CD4-positive, alpha-beta T cell treated with Interleukin-4 for 4 hours (primary cell): ENCODE measurements at places on chromosomes 12 and 14.

DNA sequence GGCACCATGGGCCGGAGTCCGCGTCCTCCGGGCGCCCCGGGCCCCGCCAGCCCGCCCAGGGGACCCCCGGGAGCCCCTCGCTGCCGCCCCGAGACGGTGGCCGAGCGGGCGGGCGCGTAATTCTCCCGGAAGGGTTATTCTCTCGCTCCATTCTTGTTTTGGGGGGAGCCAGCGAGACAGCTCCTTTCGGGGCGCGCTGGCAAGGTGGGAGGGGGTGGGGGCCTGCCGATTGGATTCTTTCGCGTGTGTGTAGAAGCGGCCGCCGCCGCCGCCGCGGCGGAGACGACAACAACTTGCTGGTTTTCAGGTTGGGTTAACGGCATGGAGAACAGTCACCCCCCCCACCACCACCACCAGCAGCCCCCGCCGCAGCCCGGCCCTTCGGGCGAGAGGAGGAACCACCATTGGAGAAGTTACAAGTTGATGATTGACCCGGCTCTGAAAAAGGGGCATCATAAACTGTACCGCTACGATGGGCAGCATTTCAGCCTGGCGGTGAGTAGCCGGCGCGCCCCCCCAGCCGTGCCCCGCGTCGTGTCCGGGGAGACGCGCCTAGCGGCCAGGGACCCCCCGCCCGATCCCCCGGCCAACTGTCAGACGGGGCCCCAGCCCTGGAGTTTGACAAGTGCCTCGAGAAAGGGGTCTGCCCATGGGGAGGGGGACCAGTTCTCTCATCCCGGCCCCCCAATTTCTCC is 755 bp downstream of the SETD1B start:
- DNase-seq = peak; percentile 69

GRCh38 chr12:80143537-80143936 is 44.2 kb downstream of the OTOGL start:
- no peak for DNase-seq

GRCh38 chr14:39043352-39043943 is 59.6 kb downstream of the SEC23A start:
- no peak for DNase-seq

GRCh38 chr12:45477526-45477925 is 252.0 kb upstream of the ARID2 start:
- no peak for DNase-seq

DNA sequence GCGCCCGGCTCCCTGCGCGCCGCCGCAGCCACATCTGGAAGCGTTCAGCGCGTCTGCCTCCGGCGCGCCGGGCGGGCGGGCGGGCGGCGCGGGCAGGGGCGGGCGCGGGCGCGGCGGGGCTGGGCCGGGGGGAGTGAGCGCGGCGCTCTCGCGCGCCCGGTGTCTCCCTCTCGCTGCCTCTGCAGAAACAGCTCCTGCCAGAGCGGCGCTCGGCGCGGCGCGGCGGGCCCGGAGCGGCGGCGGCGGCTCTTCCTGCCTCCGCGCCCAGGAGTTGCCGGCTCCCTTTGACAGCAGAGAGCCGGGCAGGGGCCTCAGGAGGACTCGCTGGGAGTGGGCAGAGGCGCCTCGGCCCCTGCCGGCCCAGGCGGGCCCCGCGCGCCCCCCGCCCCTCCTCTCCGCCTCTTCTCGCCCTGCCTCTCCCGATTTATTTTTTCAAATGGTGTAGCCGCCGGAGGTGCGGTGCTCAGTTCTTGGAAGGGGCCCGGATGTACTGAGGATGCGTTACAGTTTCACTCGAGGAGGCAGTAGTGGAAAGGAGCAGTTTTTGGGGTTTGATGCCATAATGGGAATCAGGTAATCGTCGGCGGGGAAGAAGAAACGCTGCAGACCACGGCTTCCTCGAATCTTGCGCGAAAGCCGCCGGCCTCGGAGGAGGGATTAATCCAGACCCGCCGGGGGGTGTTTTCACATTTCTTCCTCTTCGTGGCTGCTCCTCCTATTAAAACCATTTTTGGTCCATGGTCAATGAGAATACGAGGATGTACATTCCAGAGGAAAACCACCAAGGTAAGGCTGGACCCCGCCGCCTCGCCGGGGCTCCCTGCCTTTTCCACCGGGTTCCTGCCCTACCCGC is at the start of gene CACNA1C:
TSS of gene CACNA1C (plus strand) at position 162 of the 853 bp plus-strand sequence. CDS start at position 738, 576 bp downstream.
- DNase-seq = peak; percentile 14

GRCh38 chr12:56808954-56809353 is 45.8 kb downstream of the HSD17B6 start:
- no peak for DNase-seq

DNA sequence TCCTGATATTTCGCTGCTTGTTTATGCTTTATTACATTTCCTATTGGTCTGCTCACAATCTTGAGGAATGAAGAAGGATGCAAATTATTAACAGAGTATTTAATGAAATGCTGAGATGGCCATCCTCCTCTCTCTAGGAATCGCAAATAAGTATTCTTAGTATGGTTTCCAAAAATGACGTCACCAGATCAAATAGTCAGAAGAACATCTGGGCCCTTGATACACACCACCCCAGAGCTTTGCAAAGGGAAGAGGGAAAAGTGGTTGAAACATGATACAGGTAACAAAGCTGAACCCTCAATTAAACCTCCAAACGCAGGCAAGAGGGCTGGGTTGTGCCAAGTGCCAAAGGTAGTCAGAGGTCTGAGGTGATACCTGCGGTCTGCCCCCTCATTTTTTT is 107.3 kb downstream of the BCL11B start:
- no peak for DNase-seq

- peak; percentile 90 for DNase-seq
These were observed 4.7 kb downstream of the SYNE2 start for GRCh38 chr14:63857466-63858030.

GRCh38 chr12:120590741-120591407 is 9.7 kb upstream of the POP5 start:
- DNase-seq = no peak

- no peak for DNase-seq
These were observed 13.3 kb upstream of the TCP11L2 start for GRCh38 chr12:106289196-106289681.

GRCh38 chr14:87461704-87462103 is 531.3 kb downstream of the GALC start:
- DNase-seq = no peak

- no peak for DNase-seq
These were observed 96.2 kb upstream of the PDE3A start for GRCh38 chr12:20272161-20272560.

- DNase-seq = no peak
These were observed 47.2 kb downstream of the SVOP start for GRCh38 chr12:108973629-108974152.

GRCh38 chr12:100388382-100388781 is 31.5 kb downstream of the SLC17A8 start:
- no peak for DNase-seq

GRCh38 chr12:105386431-105386830 is 55.9 kb downstream of the C12orf75 start:
- no peak for DNase-seq

GRCh38 chr14:102688290-102688689 is 89.0 kb upstream of the TRAF3 start:
- DNase-seq = no peak

DNA sequence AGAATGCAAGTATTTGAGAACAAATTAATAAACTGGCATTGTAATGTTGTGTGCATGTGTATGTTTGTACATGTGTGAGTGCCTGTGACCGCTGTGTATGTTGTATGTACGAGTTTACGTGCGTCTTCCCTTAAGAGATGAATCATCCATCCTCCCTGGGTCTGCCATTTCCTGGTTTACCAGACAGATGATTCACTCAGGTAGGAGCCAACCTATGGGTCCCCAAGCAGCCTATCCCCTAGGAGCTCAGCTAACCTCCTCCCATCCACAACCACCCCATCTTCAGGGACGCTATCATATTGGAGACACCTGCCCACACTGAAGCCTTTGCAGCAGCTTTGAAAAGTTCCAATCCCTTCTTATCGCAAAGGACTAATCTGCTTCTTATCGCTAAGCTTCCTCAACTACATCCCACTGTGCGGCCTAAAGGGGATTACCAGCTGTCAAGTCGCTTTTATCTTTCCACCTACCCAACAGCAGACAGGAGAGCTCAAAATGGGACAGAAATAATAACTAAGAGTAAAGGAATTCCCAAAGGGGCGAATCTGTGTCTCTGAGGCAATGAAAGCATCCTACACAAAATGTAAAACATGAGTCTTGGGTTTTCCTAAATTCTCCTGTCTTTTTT is 81.5 kb upstream of the TMCC3 start:
- DNase-seq = no peak

- DNase-seq = no peak
These were observed 184.8 kb upstream of the RTL1 start for GRCh38 chr14:101088395-101088667.

DNA sequence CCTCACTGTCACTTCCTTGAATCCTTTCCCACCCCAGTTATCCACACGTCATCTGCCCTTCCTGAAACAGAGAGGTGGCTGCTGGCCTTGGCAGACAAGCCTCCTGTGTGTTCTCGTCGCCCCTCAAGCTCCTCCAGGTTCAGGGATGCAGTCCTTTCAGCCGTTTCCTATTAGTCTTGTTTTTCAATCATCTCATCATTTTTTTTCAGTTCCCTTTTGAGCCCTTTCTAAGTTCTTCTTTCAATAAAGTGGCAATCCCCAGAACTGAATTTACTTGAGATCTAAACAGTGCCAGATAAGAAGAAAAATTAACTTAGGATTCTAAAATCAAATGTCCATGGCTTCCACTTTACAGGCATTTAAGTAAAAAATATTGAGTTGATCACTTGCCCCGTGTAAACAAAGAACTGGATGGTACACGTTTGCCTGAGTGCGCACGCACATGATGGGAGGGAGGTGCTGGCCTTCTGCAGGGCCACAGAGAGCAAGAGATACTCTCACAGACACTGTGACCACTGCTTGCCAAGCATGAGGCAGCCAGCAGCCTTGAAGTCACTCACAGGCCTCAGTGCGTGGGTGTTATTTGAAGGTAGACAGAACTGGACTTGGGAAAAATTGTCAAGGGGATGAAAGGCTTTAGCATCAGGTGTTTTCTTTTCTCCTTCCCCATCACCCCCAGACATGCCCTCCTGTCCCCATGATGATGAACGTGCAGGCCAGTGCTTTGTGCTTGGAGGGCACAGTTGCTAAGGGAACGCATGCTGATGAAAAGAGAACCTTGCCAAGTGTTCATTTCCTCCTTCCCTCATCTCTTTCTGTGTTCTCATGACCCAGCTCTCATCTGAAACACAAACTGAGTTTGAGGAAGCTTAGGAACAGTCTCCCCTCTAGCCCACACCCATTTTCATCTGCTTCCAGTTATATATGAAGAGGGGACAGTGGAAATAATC is 408.3 kb downstream of the EGLN3 start:
- DNase-seq = no peak

GRCh38 chr12:7501031-7501588 is 2.5 kb downstream of the CD163 start:
- no peak for DNase-seq

GRCh38 chr12:34626363-34627157 is 604.3 kb downstream of the ALG10 start:
- no peak for DNase-seq

GRCh38 chr12:46942579-46942978 is 116.8 kb upstream of the SLC38A4 start:
- DNase-seq = no peak

GRCh38 chr12:30939234-30939633 is 12.7 kb downstream of the TSPAN11 start:
- no peak for DNase-seq

- no peak for DNase-seq
These were observed 23.2 kb downstream of the PCNX4 start for GRCh38 chr14:60114881-60115280.

GRCh38 chr12:119659289-119659897 is 8.5 kb upstream of the PRKAB1 start:
- peak; percentile 70 for DNase-seq

- DNase-seq = no peak
These were observed 381.0 kb downstream of the DPF3 start for GRCh38 chr14:72512925-72513324.

DNA sequence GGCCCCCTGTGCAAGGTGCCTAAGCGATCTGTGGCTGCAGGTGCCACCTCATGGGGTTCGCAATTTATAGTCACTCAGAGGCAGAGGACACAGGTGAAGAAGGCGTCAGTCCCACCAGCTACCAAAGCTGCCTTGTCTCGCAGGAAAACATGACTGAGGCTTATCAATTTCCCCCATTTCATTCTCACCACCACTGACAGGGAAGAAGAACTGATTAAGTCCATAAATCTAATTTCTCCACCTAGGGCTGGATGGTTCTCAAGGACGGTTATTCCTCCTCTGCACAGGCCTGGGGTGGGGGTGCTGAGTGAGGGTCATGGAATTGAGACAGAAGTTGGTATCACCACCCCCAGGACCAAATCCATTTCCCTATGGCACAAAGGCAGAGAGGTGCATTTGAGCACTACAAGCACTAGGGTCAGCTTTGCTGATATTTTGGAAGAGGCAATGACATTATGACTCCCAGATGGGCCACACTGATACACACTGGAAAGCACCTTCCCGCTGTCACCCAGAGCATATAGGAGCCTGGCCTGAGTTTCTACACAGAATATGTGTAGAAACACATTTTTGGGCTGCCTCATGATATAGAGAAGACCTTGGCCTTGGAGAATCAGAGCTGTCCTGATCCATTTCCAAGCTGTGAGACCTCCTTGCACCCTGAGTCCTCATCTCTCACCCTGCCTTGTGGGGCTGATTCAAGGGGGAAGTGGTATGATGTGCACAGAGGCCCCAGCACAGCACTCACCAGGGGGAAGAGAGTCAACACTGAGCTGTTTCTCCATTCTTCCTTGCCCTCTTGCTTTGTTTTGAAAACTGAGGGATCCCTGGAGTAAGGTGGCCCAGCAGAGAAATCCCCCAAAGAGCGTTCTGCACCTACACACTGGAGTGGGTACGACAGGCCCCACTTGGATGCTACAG is 59.4 kb downstream of the PITPNM2 start:
- DNase-seq = no peak

DNA sequence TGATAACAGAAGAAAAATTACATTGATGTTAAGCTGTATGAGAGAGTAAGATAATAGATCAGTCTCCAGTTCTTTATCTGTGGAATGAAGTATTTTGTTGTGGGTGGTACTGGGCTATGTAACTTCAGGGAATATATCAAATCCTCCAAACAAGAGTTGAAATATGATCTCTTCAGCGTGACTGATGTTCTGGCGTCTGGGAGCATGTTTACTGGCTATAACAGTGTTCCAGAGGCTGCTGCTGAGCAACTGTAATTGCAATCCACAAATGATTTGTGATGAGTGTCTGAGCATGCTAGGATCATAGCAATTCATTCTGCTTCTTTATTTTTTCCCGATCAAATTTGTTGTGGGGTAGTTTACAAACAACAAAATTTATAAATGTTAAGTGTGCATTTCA is 18.6 kb upstream of the CCDC198 start:
- no peak for DNase-seq

- DNase-seq = no peak
These were observed 373.1 kb upstream of the DCN start for GRCh38 chr12:91555436-91556415.

- DNase-seq = no peak
These were observed 88.6 kb downstream of the AEBP2 start for GRCh38 chr12:19527866-19528265.

- no peak for DNase-seq
These were observed 41.7 kb upstream of the RIN3 start for GRCh38 chr14:92471919-92472318.
